ENCODE measurements at places on chromosomes 3 and 15.

DNA sequence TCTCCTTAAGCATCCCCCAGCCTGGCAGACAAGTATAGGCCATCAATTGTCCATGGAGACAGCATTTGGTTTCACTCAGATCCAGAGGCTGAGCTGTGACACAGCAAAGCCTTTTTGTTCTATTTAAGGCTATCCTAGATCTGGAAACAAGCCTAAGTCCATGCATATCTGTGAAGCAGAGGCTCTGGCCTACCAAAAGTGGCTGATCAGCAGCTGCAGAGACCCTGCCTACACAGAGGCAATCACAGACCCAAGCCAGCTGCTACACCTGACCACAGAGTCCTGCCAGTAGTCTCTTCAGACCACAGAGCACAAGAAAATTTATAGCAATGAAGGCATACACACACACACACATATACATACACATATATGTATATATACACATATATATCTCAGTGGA, 501.7 kb upstream of the ARPP21 start:
- DNase-seq: no peak

DNA sequence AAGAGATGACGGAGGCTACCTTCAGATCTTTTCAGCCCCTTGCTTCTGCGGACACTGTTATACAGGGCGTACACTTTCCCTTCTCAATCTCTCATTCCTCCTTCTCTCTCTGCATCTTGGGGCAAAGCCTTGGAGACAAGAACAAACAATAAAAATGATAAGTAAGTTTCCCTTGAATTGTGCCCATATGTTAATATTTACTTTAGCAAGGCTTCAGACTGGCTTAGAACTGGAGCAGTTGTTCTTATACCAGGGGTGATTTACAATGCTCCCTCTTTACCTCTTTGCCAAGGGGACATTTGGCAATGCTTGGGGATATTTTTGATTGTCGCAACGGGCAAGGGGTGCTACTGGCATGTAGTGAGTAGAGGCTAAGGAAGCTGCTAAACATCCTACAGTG, 29.4 kb downstream of the TIMMDC1 start:
- DNase-seq: no peak

DNA sequence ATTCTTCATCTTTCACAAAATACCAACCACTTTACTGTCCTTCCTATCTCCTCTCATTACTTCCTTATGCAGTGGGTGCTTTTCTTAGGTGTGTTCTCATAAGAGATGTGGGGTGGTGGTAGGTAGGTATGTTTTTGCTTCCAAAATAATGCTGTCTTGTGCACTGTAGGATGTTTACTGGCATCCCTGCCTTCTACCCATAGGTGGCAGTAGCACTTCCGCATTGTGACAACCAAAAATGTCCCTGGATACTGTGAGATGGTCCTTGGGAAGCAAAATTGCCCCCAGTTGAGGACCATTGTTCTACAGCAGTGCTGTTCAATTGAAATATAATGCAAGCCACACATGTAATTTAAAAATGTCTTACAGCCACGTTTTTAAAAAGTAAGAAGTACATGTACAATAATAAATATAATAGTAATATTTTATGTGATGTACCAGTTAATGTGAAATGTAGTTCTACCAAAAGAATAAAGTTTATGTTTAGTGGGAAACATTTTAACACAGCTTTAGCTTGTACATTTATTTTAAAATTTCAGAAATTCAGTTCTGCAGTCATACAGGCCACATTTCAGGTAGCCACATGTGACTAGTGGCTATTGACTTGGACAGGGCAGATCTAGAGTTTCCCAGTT, 75.2 kb downstream of the NEO1 start:
- no peak for DNase-seq

DNA sequence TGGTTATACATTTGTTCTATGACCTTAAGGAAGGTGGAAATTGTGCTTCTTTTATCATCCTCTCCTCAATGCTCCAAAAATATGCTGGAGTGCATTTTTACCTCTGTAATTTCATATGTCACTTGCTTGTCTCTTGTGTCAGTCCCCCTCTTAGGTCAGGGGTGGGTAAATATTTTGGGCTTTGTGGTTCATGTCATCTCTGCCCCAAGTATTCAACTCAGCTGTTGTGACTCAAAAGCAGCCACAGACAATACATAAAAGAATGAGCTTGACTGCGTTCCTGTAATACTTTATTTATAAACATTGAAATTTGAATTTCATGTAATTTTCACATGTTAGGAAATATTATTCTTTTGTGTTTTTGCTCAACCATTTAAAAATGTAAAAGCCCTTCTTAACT, 60.4 kb upstream of the SLC24A5 start:
- DNase-seq: no peak

- no peak for DNase-seq
Observed at GRCh38 chr3:77096145-77096544, 56.2 kb downstream of the ROBO2 start.

DNA sequence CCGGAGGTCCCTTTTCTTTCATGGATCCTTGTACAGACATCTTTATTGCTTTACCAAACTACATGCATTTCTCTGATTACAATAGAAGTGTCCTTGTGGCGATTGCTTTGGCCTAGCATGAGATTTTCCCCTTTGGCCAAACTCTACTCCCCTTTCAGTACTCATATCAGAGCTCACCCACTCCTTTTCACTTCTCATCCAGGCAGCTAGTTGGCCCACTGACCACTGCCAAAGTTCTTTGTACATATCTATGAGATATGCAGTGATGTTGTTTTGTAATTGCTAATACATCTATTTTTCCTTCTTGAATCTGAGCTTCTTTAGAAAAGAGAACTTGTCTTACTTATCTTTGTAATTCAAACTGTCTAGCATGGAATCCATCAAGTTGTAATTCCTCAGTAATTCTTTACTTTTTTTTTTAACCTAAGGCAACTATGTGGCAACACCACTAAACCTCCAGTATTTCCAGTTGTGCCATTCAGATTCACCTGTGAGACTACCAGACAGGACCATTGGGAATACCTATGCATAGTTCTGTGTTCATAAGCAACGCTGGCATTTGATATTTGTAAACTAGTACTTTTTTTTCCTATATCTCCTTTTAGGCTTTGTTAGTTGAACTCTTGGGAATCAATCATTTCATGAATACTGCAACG, 39.2 kb downstream of the AADACL2 start:
- DNase-seq: no peak

DNA sequence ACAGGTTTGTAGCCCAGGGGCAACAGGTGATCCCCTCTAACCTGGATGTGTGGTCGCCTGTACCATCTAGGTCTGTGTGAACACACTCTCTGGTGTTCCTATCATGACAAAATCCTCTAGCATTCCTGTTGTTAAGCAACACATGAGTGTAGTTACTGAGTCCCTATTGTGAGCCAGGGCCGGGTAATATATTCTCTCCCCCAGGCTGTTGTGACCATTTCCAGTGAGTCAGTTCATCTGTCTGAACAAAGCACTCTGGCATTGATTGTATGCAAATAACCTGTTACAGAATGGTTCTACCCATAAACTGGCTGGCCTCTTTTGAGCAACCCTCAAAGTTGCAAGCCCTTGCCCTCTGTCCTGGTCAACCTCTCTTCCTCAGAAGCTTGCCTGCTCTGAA, 2.6 kb upstream of the FLNB start:
- DNase-seq: no peak

- DNase-seq: no peak
Observed at GRCh38 chr3:123638936-123639689, 54.3 kb upstream of the HACD2 start.

GRCh38 chr3:123143669-123144411, 57.9 kb upstream of the SEC22A start:
- no peak for DNase-seq

GRCh38 chr3:16252243-16252978, 12.3 kb downstream of the DPH3 start:
- no peak for DNase-seq

- DNase-seq: peak; percentile 32
Observed at GRCh38 chr3:8324747-8325146, 176.9 kb upstream of the LMCD1 start.

GRCh38 chr15:64430000-64430735, 30.2 kb upstream of the ZNF609 start:
- DNase-seq: peak; percentile 24

DNA sequence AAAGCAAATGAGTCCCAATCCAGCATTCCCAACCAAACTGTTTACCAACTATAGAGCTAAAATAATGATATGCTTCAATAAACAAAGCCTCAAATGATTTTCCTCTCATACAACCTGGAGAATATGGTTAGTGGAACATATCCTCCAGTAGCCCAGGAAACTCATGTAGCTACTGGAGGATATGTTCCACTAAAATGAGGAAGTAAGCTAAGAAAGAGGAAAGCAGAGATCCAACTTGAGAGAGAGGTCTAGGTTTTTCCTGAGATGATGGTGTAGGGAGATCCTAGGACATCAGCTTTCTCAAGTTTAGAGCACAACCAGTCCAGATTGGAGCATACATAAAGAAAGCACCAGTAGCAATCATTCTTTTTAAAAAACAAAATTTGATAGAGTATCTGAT, 44.6 kb upstream of the SLC4A7 start:
- no peak for DNase-seq

- DNase-seq: no peak
Observed at GRCh38 chr15:54481819-54482218, 503.6 kb downstream of the UNC13C start.

- no peak for DNase-seq
Observed at GRCh38 chr3:101989578-101990200, 140.4 kb downstream of the NFKBIZ start.
